ENCODE measurements at places on chromosomes 3 and 15.
A peak's percentile ranks its signal among the peaks of the same experiment; 100 is the strongest.

GRCh38 chr15:98744506-98744905, 96.2 kb downstream of the IGF1R start:
- DNase-seq = no peak

DNA sequence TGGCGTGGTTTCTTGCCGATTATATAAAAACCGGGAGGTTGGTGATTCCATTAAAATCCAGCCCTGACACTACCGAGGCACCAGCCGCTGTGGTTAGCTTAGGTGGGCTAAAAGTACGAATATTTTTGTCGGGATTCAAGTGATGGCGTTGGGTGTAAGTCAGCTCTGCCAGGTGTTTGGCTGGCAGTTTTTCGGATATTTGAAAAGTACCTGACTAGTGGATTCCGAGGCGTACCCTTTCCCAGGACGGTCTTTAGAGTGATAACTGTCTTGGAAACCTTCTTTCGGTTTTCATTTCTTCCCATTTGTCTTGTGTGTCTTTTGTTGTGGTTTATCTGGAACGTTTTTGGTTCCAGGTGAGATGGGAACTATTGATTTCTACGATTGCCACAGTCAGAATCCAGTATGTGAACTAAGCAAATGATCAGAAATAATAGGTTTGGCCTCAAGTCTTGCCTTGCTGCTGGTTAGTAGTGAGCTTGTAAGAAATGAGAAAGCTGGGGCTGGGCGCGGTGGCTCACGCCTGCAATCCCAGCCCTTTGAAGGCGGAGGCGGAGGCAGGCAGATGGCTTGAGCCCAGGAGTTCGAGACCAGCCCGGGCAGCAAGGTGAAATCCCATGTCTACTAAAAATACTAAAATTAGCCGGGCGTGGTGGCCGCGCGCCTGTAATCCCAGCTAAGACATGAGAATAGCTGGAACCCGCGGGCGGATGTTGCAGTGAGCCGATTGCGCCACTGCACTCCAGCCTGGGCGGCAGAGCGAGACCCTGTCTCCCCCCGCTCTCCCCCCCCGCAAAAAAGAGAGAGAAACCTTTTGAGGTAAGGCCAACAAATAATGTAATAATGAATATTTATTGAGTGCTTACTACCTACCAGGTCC, 1.4 kb downstream of the FYTTD1 start:
- no peak for DNase-seq

DNA sequence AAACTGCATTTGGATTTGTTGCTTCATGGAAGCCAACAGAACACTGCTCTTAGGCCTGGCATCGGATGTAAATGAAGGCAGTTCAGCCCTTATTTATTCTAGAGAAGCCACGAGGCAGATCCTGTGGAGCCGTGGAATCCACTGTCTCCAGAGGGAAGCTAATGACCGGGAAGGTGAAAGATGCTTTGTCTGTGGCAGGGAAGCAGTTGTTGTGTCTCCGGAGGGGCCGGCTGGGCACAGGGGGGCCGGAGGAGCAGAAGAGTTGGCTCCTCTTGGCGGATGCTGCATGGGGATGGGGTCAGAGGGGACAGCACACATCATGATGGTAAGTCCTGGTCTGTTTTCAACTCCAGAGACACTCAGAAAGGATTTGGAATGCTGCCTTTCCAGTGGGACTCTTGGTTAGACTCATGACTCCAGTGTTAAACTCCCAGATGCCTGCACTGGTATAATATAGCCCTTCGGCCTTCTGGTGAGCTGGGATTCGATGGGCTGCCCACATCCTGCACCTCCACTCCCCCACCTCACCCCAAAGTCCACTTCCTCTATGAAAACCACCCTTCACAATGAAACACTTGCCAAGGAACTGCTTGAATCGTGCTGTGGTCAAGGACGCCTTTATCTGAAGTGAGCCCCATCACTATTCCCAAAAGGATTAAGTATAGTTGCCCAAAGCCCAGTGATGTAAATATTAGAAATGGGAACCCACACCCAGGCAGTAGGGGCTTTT, 33.6 kb downstream of the TPM1 start:
- no peak for DNase-seq

DNA sequence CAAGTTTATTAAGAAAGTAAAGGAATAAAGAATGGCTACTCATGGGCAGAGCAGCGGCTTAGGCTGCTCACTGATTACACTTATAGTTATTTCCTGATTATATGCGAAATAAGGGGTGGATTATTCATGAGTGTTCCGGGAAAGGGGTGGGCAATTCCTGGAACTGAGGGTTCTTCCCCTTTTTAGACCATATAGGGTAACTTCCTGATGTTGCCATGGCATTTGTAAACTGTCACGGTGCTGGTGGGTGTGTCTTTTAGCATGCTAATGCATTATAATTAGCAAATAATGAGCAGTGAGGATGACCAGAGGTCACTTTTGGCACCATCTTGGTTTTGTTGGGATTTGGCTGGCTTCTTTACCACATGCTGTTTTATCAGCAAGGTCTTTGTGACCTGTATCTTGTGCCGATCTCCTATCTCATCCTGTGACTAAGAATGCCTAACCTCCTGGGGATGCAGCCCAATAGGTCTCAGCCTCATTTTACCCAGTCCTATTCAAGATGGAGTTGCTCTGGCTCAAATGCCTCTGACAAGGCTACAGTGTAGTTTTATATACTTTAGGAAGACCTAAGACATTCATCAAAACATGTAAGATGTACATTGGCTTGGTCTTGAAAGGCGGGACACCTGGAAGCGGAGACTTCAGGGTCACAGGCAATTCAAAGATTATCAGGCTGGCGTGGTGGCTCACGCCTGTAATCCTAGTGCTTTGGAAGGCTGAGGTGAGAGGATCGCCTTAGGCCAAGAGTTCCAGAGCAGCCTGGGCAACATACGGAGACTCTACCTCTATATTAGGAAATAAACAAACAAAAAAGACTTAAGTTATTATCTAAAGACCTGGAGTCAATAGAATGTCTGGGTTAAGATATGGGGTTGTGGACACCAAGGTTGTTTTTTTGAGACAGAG, 3.2 kb upstream of the BLOC1S6 start:
- DNase-seq = no peak

GRCh38 chr3:25783661-25784512, 644 bp upstream of the NGLY1 start:
- no peak for DNase-seq

DNA sequence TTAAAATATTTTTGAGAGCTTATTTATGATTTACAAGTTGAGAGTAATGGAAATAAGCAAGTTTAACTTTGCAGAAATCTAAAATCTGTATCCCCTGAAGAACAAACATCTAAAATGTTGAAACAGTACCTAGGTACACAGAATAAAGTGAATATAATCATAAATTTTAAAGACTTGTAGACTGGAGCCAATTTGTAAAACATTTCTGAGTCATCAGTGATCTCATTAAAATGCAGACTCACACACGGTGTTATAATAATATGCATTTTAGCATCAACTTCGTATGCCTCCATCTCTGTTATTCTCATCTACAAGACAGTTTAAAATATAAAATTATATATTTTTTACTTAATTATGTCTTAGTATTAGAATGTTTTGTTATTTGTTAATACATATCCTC, 399.5 kb upstream of the GOLIM4 start:
- no peak for DNase-seq

DNA sequence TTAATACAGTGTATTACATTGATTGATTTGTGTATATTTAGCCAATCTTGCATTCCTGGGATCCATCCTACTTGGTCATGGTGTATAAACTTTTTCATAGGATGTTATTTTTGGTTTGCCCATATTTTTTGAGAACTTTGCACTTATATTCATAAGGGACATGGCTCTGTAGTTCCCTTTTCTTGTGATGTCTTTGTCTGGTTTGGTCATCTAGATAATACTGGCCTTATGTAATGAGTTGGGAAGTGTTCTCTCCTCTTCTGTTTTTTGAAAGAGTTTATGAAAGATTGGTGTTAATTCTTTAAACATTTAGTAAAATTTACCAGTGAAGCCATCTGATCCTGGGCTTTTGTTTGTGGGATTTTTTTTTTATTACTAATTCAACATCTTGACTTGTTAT, 9.6 kb downstream of the CHST13 start:
- DNase-seq = no peak

DNA sequence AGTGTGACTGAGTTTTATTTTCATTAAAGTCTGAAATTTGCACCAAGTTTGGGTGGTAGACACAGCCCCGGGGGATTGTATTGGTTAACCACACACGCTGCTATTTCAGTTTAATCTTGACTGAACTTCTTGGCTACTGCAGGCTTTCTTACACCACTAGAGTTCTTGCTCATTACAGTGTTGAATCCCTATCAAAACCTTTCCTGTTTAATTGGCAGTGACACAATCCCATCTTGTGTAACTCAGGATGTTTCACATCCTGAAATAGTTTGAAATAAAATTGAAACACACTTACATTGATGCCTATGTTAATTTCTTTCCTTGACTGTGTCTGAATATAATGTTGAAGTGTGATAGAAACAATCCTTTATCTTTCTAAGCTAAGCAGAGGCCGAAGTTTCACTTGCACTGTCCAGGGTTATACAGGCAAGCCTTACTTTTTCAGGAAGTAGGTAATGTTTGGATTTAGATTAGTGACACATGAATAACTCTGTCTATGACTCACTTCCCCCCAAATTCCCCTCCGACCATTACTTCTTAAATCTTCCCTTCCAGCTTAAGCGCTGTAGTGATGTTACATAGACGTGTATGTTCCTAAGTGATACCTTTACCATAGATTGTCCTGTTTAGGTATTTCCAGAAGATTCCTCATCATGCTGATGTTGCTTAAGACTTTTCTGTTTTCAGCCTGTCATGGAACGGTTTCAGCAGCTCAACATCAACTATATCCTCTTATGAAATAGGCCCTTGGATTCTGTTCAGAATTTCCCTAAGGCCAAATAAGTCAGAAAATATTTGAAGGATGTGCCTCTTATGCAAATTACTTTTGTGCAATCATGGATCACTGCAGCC, 16.8 kb downstream of the ATG7 start:
- peak; percentile 44 for DNase-seq

DNA sequence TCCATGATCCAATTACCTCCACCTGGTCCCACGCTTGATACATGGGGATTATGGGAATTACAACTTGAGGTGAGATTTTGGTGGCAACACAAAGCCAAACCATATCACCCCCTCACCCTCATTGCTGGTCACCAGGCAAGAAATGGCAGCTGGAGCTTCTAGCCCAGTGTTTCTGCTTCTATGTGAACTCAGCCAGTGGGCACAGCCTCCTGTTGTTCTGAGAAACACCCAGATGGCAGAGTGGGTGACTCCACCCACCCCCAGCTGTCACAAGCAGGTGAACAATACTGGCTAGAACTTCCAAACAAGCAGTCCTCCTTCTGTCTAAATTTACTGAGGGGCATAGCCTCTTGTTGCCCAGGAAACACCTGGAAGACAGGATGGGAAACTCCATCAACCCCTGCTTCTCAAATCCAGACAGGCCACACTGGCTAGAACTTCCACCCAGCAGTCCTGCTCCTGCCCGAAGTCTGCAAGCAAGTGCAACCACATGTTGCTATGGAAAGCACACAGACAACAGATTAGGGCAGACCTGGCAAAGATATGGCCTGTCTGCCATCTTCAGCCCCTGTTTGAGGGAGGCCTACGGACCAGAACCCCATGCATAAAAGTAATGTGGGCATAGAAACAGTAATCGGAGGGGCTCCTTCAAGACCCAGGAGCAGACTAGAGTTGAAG, 114.1 kb downstream of the DTWD1 start:
- no peak for DNase-seq

DNA sequence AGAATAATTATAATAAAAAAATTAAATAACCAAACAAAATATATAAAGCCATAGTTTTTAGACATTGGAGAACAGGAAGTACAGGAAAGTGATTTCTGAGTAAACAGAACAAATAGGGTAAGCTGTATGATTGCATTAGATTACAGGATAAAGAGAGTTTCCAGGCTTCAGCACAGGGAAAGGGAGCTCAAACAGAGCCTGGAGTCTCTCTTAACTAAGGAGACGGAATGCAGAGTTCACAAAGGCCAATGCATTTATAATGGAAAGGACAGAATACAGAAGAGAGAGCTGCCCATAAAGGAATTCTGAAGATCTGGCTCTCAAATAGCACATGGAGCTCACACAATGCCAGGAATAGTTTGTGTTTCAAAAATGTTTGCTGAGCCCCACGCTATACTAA, 42.0 kb upstream of the OTOL1 start:
- no peak for DNase-seq

DNA sequence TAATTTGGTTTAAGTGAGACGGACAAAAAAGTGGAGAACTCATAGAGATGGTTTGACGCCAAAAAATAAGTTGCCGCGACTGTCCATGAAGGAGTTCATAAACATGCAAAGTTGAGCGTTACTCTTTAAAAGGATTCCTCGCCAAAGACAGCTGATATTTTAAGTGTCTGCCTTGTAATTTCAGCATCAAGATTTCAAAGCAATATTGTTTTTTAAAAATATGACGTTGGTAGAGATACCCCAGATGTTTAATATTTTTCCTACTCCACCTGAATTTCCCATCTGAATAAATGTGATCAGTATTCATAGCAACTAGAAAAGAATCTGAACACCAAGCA, 155.0 kb downstream of the TUSC7 start:
- DNase-seq = no peak

DNA sequence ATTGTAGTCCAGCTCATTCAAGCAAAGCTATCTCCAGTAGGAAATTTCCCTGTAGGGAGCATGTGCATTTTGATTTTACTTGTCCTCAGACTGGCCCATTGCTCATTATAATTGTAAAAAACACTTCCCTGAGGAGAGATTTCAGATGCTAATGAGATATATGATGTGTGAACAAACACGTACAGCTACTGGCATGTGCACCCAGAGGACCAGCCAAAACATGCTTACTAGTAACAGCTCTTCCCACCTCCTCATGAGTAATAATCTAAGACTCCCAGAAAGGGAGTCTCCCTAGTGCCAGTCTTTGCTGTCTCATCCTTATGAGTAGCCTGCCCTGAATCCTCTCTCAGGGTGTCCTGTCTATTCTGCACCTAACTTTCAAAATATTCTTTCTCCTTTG, 43.4 kb downstream of the FBXO22 start:
- no peak for DNase-seq

GRCh38 chr3:45779746-45780735, 16.3 kb downstream of the SLC6A20 start:
- no peak for DNase-seq

GRCh38 chr3:135915206-135915605, 50.3 kb upstream of the PPP2R3A start:
- no peak for DNase-seq

GRCh38 chr15:69435985-69436384, 16.6 kb upstream of the RPLP1 start:
- DNase-seq = no peak

Data from GM10248 (cell line).